ENCODE measurements at places on chromosomes 5 and 9.

GRCh38 chr5:155786108-155786507, 540.9 kb upstream of the SGCD start:
- no peak for DNase-seq

DNA sequence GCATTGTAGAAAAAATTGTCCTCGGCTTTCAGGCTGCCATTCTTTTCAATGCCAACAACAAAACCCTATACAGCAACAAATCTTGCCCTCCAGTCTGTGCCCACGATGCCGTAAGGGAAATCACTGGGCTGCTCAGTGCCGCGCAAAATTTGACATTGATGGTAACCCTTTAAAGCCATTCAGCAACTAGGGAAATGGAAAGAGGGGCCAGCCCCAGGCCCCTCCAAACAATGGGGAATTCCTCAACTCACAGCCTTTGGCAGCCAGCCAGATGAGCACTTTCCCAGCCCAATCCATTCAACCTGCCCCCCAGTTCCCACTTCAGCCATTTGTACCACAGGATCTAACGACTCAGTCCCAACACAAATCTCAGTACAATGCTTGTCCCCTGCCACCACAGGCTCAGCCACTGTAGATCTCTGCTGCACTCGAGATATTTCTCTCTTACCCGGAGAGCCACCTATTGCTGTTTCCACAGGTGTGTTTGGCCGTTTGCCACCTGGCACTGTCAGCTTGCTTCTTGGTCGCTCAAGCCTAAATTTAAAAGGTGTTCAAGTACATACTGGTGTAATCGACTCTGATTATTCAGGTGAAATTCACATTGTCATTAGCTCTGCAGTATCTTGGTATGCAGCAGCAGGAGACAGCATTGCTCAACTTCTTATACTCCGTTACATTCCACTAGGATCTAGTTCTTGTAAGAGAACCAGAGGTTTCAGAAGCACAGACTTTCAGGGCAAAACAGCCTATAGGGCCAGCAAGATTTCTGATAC, 103.3 kb downstream of the SYK start:
- no peak for DNase-seq

DNA sequence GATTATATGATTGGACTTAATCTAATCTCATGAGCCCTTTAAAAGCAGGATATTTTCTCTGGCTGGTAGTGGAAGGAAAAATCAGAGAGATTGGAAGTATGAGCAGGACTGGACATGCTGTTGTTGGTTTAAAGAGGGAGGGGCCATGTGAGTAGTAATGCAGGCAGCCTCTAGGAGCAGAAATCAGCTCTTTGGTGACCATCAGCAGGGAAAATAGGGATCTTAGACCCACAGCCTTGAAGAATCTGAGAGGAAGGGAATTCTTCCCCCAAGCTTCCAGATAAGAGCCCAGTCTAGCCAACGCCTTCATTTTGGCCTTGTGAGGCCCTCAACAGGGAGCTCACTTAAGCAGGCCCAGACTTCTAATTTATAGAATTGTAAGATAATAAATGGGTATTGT, 9.5 kb downstream of the SH3GL2 start:
- DNase-seq: no peak

- no peak for DNase-seq
These were observed 864.0 kb upstream of the ACO1 start for GRCh38 chr9:31520301-31521085.

DNA sequence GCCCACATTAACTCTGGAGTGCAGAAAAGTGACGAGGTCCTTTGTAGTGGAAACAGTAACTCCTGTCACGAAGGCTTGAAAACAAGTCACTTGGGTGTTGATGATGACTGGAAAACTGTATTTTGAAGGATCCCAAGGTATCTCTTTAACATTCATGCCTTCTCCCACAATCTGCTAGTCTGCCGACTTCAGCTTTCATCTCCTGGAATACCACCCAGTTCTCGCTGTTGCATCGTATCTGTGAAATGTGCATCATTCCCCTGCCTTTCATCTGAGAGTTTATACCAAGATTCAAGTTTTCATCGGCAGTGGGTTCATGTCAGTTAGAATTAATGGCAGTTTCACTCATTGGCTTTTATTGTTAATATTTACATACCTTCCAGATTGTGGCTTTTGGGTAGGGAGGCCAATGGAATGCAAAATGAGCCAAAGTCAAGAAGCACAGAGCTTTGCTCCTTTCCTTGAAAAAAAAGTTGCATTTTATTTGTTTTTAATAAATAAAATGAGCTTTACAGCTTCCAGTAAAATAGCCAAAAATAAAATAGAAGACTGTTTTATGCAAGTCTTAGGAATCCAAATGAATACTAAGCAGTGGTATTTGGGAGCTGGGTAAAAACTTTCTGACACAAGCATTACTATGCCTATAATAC, 575.2 kb upstream of the WWC1 start:
- DNase-seq: no peak

GRCh38 chr9:75365196-75365595, 276.9 kb downstream of the OSTF1 start:
- DNase-seq: no peak

GRCh38 chr5:145838276-145838675, 3.1 kb upstream of the PRELID2 start:
- no peak for DNase-seq

DNA sequence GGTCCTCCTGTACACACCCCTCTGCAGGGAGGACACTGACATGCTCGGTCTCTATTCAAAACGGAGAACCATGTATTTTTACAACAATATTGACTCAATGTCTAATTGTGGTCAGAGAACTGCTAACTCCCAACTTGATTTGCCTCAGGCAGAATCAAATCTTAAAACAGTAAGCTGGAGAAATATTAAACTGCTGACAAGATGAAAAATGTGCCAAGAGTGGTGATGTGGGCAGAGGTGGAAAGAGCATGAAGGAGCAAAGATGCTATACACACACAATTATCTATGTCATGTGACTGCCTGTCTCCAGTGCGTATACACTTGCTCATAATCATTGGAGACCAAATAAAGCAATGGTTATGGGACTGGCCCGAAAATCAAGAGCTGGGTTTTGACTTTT, 556.1 kb upstream of the ZNF608 start:
- no peak for DNase-seq

DNA sequence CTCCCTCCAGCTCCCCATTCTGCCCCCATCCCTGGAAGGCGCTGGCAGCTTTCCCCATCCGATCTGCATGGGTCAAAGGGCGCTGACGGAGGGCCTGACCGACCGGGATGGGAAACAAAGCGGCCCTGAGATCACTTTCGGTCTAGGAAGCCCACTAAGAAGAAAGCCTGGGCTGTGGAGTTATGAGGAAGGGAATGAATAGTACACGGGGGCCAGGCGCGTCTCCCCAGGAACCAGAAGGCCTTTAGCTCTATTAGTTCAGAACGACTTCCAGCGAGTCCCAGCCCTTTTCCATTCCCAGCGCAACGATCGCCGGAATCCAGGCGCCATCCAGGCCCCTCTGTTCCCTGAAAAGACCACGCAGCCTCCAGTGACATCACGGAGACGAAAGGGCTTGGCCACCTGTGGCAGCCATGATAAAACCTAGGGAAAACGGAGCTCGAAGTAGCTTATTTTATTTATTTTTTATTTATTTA, 70.1 kb upstream of the CCDC180 start:
- no peak for DNase-seq

- DNase-seq: no peak
These were observed 374.6 kb downstream of the SPATA31D1 start for GRCh38 chr9:82363198-82363597.

- DNase-seq: no peak
These were observed 543.1 kb downstream of the ZNF608 start for GRCh38 chr5:124203303-124203702.

DNA sequence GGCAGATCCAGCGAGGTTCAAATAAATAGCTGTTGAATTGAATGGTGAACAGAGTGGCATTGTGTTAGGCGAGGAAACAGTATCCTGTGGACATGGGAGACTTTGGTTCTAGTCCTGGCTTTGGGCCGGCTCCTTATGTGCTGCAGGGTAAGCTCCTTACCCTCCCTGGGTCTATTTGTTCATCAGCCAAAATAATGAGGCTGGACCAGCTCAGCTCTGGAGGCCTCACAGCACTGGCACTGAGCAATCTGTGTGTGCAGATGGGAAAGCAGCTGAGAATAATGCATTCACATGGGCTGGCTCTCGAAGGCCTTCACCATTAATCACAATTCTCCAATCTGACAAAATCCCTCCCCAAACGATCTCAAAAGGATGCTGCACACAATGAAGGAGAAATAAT, 81.9 kb downstream of the APBA1 start:
- DNase-seq: no peak

DNA sequence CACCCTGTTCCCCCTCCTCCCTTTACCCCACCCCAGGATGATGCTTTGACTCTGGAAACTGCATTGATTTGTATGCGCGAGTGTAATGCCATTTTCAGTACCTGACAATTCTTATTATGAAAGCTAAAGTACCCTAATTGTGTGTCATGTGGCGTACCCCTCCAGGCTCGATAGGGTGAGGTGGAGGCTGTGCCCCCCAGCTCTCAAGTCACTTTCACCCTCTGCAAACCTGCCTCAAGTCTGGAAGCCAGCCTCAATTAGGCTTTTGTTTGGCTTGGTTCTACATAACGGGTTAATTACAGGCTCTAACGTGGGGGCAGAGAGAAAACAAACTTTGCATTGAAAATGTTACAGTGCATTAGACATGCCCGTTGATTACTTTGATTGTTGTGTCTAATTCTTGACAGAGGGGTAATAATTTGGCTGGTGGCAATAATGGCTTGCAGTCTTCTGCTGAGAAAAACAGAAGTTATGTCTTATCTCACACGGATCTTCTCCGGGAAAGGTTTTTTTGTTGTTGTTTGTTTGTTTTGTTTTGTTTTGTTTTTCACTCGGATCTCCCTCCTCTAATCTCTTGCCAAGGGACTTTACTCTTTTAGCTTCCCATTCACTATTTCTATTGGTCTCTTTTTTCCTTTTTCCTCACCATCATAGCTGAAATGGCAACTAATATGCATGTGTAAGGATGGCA, 12.6 kb downstream of the ISL1 start:
- no peak for DNase-seq

GRCh38 chr9:127838375-127839078, 15.9 kb downstream of the ENG start:
- no peak for DNase-seq

- no peak for DNase-seq
These were observed 190.4 kb downstream of the EPB41L4A start for GRCh38 chr5:112228667-112229066.

DNA sequence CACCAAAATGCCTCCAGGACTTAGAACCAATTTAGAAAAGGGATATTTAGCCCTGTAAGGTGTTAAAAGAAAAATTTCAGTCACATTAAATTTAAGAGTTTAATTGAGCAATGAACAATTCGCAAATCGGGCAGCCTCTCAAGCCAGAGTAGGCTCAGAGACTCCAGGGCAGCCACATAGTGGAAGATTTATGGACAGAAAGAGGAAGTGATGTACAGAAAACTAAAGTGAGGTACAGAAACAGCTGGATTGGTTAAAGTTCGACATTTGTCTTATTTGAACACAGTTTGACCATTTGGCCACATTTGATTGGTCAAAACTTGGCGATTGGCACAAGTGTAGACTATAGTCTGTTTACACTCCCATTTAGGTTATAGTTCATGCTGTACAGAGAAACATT, 525.9 kb upstream of the ZNF608 start:
- no peak for DNase-seq

GRCh38 chr9:136179761-136180160, 25.2 kb downstream of the LHX3 start:
- DNase-seq: no peak

- DNase-seq: no peak
These were observed 114.6 kb downstream of the FAM170A start for GRCh38 chr5:119743927-119744326.

DNA sequence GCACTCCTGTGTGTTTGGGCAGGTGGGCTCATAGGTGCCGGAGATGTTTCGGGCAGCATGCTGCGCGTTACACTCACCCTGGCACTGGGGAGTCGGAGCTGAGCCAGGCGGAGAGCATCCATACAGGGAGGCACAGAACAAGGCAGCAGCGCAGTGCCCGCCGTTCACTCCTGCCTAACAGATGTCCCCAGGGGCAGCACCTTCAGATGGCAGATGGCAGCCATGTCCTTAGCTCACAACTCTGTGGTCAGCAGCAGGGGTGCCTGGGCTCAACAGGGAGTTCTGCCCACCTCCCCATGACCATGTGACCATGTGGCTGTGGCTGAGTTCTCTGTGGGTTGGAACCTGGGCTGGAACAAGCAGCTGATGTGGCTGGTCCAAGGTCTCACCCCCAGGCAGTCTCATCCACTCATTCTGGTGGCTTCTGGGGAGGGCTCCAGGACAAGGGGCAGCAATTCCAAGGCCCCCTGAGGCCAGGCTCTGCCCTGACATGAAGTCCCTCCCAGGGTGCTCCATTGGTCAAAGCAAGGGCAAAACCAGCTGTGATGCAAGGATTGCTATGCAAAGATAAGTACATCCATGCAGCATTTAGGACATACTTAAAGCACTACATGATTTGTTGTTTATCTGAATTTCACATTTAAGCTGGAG, 64.2 kb downstream of the MRPL36 start:
- no peak for DNase-seq

- no peak for DNase-seq
These were observed 2.8 kb upstream of the HMCN2 start for GRCh38 chr9:130262771-130263170.

- no peak for DNase-seq
These were observed 85.0 kb downstream of the PRRT1B start for GRCh38 chr9:131630205-131630831.

DNA sequence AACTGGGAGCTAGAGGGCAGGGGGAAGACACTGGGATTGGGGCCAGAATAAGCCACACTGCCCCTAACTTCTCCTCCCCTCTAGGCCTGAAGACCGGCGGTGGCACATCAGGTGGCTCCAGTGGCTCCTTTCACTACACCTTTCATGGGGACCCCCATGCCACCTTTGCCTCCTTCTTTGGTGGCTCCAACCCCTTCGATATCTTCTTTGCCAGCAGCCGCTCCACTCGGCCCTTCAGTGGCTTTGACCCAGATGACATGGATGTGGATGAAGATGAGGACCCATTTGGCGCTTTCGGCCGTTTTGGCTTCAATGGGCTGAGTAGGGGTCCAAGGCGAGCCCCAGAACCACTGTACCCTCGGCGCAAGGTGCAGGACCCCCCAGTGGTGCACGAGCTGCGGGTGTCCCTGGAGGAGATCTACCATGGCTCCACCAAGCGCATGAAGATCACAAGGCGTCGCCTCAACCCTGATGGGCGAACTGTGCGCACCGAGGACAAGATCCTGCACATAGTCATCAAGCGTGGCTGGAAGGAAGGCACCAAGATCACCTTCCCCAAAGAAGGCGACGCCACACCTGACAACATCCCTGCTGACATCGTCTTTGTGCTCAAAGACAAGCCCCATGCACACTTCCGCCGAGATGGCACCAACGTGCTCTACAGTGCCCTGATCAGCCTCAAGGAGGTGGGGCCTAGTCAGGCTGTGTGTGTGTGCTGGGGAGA, 6.8 kb downstream of the DNAJB5 start:
- no peak for DNase-seq

DNA sequence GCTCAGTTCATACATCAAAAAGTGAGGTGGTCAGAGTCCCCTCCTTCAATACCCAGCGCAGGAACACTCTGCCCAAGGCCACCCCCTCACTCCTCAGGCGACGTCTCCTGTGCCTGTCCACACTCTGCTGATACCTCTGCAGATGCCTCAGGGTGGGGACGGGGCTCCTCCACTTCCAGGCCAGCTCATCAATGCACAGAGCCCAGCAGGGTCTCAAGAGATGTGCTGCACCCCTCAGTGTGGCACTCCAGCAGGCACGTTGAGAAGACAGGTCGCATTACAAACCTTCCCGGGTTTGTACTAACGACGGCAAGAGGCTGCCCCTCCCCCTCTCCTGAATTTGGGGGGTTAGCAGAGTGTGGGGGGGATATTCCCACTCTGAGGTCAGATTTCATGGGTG, 128.5 kb downstream of the ZNF354C start:
- DNase-seq: no peak

GRCh38 chr5:53616939-53617549, 56.6 kb downstream of the NDUFS4 start:
- no peak for DNase-seq

Data from activated CD4-positive, CD25-positive, alpha-beta regulatory T cell treated with anti-CD3 and anti-CD28 coated beads, Interleukin-2, amount 50 U/mL, for 72 hours (primary cell).